ENCODE measurements at places on chromosomes 5 and 9.
A peak's percentile ranks its signal among the peaks of the same experiment; 100 is the strongest.

DNA sequence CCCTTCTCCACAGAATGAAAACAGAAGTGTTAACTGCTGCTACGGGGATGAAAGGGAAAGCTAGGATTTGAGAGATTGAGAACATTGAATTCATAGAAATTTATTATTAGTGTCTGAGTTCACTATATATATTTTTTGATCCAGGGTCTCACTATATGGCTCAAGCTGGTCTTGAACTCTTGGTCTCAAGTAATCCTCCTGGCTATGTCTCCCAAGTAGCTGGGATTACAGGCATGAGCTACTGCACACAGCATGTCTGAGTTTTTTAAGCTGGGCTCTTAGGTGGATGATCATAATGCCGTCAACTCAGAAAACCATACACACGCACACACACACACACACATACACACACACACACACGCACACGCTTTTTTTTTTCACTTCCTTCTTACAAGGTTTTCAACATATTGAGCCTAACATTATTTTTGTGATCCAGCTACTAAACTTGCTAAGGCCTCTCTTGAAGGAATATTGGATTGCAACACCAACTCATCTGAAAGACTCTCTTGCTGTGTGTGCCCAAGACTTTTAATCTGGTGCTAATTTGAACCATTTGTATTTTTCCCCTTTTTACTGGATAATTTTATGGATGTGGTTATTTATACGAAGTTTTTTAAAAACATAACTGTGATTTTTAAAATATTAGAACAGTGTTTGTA is 1045.4 kb downstream of the DTWD2 start:
- no peaks in the 10 kb centered on the region for H3K27me3 ChIP-seq
- H3K27ac ChIP-seq: no peak overlapping the region
- H3K36me3 ChIP-seq: no peaks in the 10 kb centered on the region

- no peak for DNase-seq
- no peaks in the 10 kb centered on the region for H3K36me3 ChIP-seq
- no peak overlapping the region for H3K27ac ChIP-seq
Observed at GRCh38 chr9:85136507-85136906, 467.0 kb downstream of the NTRK2 start.

DNA sequence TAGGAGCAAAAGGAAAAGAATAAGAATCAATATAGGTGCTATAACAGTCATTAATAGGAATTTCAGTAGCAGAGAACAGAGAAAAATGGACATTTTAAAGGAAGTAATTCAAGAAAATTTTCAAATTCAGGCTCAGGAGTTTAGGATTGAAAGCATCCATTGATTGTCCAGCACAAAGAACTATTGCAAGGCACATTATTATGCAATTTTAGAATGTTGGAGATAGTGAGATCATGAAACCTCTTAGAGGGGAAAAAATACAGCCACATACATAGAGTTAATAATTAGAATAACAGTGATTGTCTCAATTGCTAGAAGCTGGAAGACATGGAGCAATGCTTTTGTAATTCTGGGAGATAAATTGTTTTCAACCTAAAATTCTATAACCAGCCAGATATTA is 31.5 kb downstream of the CNTLN start:
- no peak overlapping the region for H3K4me3 ChIP-seq
- H3K27me3 ChIP-seq: no peaks in the 10 kb centered on the region
- no peak for DNase-seq
- H3K27ac ChIP-seq: no peak overlapping the region
- no peaks in the 10 kb centered on the region for H3K4me1 ChIP-seq

- no peak for DNase-seq
- no peaks in the 10 kb centered on the region for H3K4me1 ChIP-seq
- peaks cover 5% of the 10 kb centered on the region for H3K27me3 ChIP-seq
- no peaks in the 10 kb centered on the region for H3K36me3 ChIP-seq
Observed at GRCh38 chr9:133987946-133988665, 4.0 kb downstream of the VAV2 start.

DNA sequence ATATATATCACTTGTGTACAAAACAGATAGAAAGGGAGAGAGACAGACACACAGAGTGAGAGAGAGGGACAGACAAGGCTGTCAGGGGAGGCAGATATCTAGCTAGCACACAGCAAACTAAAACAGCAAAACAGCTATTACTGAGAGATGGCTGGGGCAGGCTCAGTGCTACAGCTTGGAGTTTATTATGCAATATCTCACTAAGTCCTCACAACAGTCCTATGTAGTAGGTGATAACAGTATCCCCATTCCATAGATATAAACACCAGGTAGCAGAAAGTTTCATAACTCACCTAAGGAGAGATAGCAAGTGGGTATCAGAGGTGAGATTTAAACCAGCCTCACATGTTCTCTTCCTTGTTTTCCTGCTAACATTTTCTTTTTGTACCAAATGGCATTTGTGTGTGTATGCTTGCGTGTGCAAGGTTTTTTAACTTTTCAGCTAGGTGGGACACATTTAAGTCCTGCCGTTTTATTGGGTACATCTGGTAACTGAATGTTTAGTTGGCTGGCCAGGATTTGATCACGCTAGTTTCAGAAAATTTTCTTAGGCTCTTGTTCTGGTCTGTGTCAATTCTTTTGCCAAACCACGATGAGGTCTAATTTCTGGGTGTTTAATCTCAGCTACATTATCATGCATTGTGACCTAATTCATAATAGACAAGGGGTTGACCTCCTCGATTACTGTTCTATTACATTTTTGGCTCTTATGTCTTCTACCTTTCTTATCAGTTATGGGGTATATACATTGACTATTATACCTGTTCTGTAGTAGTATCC is 105.1 kb downstream of the LMNB1 start:
- no peaks in the 10 kb centered on the region for H3K4me1 ChIP-seq
- no peak overlapping the region for H3K4me3 ChIP-seq
- H3K36me3 ChIP-seq: peaks cover 10% of the 10 kb centered on the region
- DNase-seq: no peak

- peaks cover 32% of the 10 kb centered on the region for H3K4me1 ChIP-seq
- H3K36me3 ChIP-seq: peaks cover 7% of the 10 kb centered on the region
- peak within 1 kb of the TSS; percentile 84 for H3K4me3 ChIP-seq
- peak within 1 kb of the TSS; percentile 9 for H3K27ac ChIP-seq
- peak; percentile 53 for DNase-seq
Observed at GRCh38 chr9:93955111-93955980, at the start of gene BARX1. Gene BARX1 (minus strand): TSS chr9:93955355. CDS start chr9:93955146, 209 bp downstream.

- no peaks in the 10 kb centered on the region for H3K36me3 ChIP-seq
- H3K4me1 ChIP-seq: no peaks in the 10 kb centered on the region
- H3K4me3 ChIP-seq: no peak overlapping the region
- no peak for DNase-seq
Observed at GRCh38 chr5:2696156-2696807, 55.2 kb downstream of the IRX2 start.

DNA sequence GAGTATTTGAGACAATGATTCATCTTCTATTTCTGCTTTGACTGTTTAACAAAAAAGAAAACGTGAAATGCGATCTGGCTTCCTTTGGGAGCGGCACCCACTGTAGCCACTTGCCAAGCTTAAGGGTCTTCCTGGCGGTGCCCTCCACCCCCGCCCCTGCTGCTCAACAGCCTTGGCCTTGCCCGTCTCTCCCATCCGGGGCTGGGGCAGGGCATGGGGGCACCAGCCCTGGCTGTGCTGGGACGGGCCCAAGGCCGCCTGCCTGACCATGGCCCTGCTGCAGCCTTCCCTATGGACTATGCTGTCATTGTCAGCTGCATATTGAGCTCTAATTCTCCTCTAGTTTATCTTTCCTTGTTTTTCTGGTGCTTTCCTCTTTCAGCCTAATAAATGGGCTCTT is 115.8 kb upstream of the CACNA1B start:
- H3K4me3 ChIP-seq: no peak overlapping the region
- no peaks in the 10 kb centered on the region for H3K27me3 ChIP-seq
- H3K36me3 ChIP-seq: peaks cover 51% of the 10 kb centered on the region
- no peak overlapping the region for H3K27ac ChIP-seq
- peaks cover 19% of the 10 kb centered on the region for H3K4me1 ChIP-seq

DNA sequence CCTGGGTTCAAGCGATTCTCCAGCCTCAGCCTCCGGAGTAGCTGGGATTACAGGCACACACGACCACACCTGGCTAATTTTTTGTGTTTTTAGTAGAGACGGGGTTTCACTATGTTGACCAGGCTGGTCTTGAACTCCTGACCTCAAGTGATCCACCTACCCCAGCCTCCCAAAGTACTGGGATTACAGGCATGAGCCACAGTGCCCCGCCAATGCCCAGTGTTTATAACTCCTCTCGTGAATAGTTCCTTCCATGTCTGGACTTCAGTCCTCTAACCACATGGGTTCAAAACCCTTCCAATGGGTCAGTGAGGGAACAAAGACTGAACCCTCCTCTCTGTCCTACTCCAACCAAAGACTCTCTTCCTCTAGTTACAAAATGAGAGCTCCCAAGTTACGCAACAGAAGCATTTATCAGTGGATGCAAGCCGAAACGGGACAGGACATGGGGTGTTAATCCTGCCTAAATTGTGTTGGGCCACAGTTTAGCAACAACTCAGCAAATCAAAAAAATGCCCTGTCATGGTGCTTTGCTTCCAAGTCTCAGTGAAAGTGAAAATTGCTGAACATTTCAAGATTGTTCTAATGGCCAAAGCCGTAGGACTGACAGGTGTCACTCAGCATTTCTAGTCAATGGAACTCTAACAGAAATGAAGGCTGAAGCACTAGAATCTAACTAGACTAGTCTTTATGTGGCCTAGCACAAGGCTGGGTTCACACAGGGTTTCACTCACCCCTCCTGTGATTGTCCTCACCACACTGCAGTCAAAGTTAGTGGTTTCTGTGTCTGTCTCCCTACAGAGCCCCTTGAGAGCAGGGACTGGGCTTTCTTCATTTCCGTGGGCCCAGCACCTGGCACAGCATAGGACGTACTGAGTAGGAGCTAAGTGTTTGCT is 3.2 kb upstream of the TMEM245 start:
- no peak for DNase-seq
- H3K4me3 ChIP-seq: no peak overlapping the region
- peaks cover 22% of the 10 kb centered on the region for H3K4me1 ChIP-seq

GRCh38 chr5:3734632-3735031 is 139.0 kb downstream of the IRX1 start:
- no peak overlapping the region for H3K4me3 ChIP-seq
- DNase-seq: no peak
- H3K27ac ChIP-seq: no peak overlapping the region
- no peaks in the 10 kb centered on the region for H3K36me3 ChIP-seq
- H3K27me3 ChIP-seq: no peaks in the 10 kb centered on the region

DNA sequence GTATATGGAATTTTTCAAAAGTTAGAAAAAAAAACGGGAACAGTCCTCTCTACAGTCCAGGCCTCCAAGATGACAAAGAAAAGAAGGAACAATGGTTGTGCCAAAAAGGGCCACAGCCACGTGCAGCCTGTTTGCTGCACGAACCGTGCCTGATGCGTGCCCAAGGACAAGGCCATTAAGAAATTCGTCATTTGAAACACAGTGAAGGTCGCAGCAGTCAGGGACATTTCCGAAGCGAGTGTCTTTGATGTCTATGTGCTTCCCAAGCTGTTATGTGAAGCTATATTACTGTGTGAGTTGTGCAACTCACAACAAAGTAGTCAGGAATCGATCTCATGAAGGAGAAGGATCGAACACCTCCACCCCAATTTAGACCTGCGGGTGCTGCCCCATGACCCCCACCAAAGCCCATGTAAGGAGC is 37.4 kb downstream of the HMGCR start:
- no peaks in the 10 kb centered on the region for H3K27me3 ChIP-seq
- no peak for DNase-seq
- H3K27ac ChIP-seq: no peak overlapping the region
- peaks cover 13% of the 10 kb centered on the region for H3K36me3 ChIP-seq
- no peaks in the 10 kb centered on the region for H3K4me1 ChIP-seq

- H3K27me3 ChIP-seq: peaks cover 20% of the 10 kb centered on the region
- no peak overlapping the region for H3K27ac ChIP-seq
- H3K4me3 ChIP-seq: no peak overlapping the region
- no peaks in the 10 kb centered on the region for H3K4me1 ChIP-seq
- H3K36me3 ChIP-seq: no peaks in the 10 kb centered on the region
- DNase-seq: no peak
Observed at GRCh38 chr5:31585166-31585894, 53.2 kb downstream of the C5orf22 start.

DNA sequence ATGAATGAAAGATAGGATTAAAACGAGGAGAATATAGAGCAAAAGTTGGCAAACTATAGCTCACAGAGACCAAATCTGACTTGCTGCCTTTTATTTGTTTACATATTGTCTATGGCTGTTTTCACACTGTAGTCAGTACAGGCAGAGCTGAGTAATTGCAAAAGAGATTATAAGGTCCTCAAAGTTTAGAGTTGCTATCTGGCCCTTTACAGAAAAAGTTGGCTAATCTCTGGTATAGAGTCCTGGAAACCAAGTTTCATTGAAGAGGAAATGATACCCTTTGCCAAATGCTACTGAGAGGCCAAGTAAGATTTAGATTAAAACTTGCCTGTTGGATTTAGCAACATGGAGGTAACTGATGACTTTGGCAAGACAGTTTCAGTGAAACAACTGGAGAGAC is 36.0 kb downstream of the LYRM7 start:
- no peak for DNase-seq
- H3K36me3 ChIP-seq: peaks cover 3% of the 10 kb centered on the region
- H3K27ac ChIP-seq: no peak overlapping the region
- H3K4me3 ChIP-seq: no peak overlapping the region
- H3K27me3 ChIP-seq: no peaks in the 10 kb centered on the region

GRCh38 chr5:9977070-9977469 is 272.6 kb downstream of the ATPSCKMT start:
- H3K4me1 ChIP-seq: no peaks in the 10 kb centered on the region
- no peaks in the 10 kb centered on the region for H3K36me3 ChIP-seq
- DNase-seq: no peak
- H3K27ac ChIP-seq: no peak overlapping the region
- no peak overlapping the region for H3K4me3 ChIP-seq

- no peak for DNase-seq
- H3K27me3 ChIP-seq: no peaks in the 10 kb centered on the region
- no peaks in the 10 kb centered on the region for H3K4me1 ChIP-seq
- no peaks in the 10 kb centered on the region for H3K36me3 ChIP-seq
- H3K27ac ChIP-seq: no peak overlapping the region
Observed at GRCh38 chr9:116942593-116943061, 255.5 kb downstream of the TRIM32 start.

- H3K27me3 ChIP-seq: peaks cover 7% of the 10 kb centered on the region
- no peak overlapping the region for H3K27ac ChIP-seq
- no peak overlapping the region for H3K4me3 ChIP-seq
- no peak for DNase-seq
Observed at GRCh38 chr5:2141254-2142000, 258.7 kb upstream of the IRX4 start.

DNA sequence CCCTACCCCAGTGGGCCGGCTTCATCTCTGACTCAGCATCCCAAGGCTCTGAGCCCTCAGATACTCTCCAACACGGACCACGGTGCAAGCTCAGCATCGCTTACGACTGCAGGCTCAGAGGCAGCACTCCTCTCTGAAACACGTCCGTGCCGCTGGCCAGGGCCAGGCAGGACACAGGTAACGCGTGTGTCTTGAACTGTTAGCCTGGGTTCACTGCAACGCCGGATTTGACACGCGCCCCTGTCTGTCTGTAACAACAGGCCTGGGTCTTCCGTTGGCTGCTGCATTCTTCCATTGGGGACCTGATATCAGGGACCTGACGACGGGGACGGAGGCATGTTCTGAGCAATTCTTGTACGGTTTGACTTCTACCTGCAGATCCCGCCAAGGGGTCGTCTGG is 6.4 kb downstream of the SLC6A3 start:
- no peaks in the 10 kb centered on the region for H3K36me3 ChIP-seq
- H3K27ac ChIP-seq: no peak overlapping the region
- peak; percentile 12 for DNase-seq
- no peak overlapping the region for H3K4me3 ChIP-seq
- peaks cover 24% of the 10 kb centered on the region for H3K27me3 ChIP-seq
